ENCODE measurements at places on chromosomes 4 and X.

GRCh38 chr4:185370268-185370949 lies 25.3 kb downstream of the LRP2BP start:
- no peak for DNase-seq

GRCh38 chr4:44538534-44538933 lies 89.9 kb upstream of the KCTD8 start:
- no peak for DNase-seq

DNA sequence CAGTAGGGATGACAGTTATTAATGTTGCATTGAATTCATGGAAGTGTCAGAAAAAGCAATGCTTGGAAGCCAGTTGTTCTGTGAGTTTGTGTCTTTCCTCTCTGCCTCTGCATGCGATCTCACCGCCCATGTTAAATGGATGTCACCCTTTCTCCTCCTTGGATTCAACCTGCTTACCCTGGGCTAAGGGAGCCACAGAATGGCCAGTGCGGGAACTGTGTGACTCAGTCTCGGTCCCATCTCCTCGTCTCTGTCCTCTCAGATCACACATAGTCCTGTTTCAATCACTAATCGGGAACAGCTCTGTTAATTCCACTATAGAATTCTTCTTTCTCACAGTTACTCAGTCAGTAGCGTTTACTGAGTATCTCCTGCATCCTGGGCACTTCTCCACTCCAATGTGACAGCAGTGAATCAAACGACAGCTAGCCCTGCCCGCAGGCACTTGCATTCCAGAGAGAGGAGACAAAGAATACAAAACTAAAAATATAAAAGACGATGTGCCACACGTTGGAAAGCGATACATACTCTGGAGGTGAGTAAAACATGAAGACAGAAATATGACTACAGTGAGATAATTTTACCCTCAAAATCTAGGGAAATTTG lies 53.6 kb upstream of the TLR3 start:
- DNase-seq, result no peak

- no peak for DNase-seq
Observed at GRCh38 chrX:140794642-140795041, 85.1 kb downstream of the LINC00632 start.

GRCh38 chr4:82620126-82620735 lies 58.4 kb upstream of the TMEM150C start:
- no peak for DNase-seq
